ENCODE measurements at places on chromosomes 11 and 22.
A peak's percentile ranks its signal among the peaks of the same experiment; 100 is the strongest.

GRCh38 chr11:43984519-43985385, 42.3 kb downstream of the C11orf96 start:
- DNase-seq: no peak

GRCh38 chr11:5922749-5923426, 19.2 kb upstream of the OR56A3 start:
- no peak for DNase-seq

GRCh38 chr11:69051381-69052342, 2.9 kb downstream of the TPCN2 start:
- no peak for DNase-seq

GRCh38 chr22:35342390-35342789, 38.5 kb upstream of the HMOX1 start:
- no peak for DNase-seq

- peak; percentile 77 for DNase-seq
Observed at GRCh38 chr22:27804470-27805297, 3.1 kb upstream of the MN1 start.

- DNase-seq: no peak
Observed at GRCh38 chr11:14202251-14203196, 156.5 kb downstream of the RRAS2 start.

GRCh38 chr11:120192831-120193625, 17.8 kb upstream of the OAF start:
- DNase-seq: no peak

DNA sequence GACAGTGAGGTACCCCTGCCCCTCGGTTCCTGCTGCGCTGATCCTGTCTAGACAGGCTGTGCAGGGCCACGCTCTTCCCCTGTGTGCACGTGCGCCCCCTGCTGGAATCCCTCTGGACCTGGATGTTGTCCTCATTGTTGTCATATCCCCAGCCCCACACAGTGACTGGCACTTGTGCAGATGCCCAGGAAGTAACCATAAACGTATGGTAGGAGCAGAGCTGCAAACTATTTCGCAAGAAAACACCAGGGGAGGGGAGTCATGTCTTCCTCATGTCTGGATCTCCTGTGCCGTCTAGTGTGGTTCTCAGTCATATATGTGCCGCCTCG, 114.7 kb downstream of the CRYBB2 start:
- DNase-seq: peak; percentile 55

DNA sequence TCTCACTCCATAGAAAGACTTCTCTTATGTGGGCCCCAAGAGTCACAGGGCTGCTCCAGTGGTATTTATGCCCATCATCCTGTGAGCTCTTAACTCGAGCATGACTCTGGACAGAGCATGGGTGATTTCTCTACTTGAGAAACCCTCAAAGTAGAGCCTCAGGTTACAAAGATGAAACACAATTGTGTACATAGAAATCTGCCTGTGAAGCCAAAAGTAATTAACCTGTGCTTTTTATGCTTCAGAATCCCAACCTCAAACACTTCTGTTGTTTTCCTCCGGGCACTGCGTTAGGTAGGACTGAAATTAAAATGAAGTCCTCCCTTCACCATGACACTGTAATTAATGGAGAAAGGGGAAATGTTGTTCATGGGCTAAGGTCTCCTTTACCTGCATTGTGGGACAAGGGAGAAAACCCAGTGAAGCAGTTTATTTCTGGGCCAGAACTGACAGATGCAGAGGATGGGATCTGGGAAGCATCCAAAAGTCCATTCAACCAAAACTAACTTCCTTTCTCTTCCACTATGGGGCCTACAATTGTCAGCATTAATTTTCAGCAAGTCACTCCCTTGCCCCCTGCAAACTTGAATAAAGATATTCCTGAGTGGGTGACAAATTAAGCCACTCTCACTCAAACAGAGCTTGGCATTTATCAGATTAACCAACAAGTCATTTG, 24.1 kb upstream of the POU2AF1 start:
- no peak for DNase-seq

GRCh38 chr11:10588904-10589303, 20.4 kb upstream of the LYVE1 start:
- no peak for DNase-seq

DNA sequence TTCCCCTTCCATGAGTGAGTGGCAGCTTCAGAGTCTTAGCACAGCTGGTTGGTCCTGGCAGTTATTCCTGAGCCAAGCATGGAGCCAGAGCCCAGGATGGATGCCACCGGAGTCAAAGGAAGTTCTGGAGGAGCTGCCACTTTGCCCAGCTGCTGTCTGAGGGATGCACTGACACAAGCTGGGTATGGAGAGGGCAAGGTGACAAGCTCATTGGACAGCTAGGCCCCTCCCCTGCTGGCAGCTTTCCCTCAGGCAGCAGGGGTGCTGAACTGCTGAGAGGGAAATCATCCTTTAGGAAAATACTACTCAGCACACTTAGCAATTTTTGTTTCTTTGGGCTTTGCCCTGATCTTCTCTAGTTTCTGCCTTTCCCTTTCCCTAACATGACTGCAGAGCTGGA, 99.3 kb upstream of the SESN3 start:
- DNase-seq: no peak

- DNase-seq: no peak
Observed at GRCh38 chr11:440065-441042, 1.5 kb downstream of the ANO9 start.

- no peak for DNase-seq
Observed at GRCh38 chr22:40932396-40932795, 18.8 kb upstream of the RBX1 start.

GRCh38 chr11:18986744-18987143, 47.5 kb upstream of the MRGPRX1 start:
- DNase-seq: no peak

DNA sequence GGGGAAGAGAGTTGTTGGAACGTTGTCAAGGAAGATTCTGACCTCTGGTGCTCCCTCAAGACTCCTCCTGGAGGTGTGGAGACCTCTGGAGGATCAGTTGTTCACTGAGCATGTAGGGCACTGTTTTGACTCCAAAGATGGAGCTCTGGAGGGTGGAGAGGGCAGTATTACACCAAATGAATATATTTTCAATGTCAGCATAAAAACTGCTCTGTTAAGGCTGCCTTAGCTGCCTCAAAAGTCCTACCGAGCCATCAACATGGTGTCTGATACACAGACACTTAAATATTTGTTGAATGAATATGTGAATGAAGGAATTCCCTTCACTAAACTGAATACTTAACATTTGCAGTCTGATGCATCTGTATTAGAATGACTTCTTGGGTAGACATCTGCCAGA, 144.2 kb upstream of the SPON1 start:
- no peak for DNase-seq

DNA sequence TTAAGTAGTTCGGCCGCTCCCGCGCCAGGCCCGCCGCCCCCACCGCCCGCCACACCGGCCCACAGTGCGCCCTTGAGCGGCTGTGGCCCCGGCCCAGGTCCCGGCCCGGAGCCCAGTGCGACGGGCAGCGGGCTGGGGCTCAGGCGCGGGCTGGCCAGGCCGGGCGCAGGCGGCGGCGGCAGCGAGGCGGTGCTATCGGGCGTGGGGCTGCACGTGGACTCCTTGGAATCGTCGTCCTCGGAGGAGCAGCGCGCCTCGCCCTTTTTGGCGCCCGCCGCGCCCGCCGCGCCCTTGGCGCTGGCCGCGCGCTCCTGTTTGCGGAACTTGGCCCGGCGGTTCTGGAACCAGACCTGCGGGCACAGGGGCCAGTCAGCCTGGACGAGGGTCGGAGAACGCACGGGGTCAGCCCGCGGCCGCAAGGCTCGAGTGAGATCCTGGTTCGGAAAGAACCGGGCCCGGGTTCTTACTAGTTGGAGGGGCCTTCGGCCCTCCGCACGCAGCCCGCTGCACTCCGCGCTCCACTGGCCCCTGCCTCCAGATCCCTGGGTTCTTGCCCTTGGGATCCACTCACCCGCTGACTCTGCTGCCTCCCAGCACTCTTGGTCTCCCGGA, 4.0 kb downstream of the PHOX2A start:
- DNase-seq: peak; percentile 54

- DNase-seq: peak; percentile 87
Observed at GRCh38 chr11:64181506-64182411, 4.2 kb upstream of the STIP1 start.

GRCh38 chr11:73347067-73347466, 29.1 kb upstream of the RELT start:
- DNase-seq: no peak

GRCh38 chr22:28259774-28260312, 340.8 kb upstream of the PITPNB start:
- DNase-seq: no peak

DNA sequence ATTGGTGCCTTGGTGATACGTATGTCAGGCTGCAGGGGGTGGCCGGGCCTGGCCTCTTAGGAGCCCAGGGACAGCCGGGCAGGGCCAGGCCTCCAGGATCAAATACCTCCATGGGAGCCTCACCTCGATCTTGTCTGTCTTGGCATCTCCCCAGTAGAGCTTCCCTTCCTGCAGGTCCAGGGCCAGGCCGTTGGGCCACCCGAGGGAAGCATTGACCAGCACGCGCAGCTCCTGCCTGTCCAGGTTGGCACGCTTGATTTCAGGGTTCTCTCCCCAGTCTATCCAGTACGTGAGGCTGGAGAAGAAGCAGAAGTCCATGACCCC, 137.7 kb downstream of the CRYBB2 start:
- DNase-seq: no peak

GRCh38 chr11:44775985-44776446, 49.3 kb downstream of the TSPAN18 start:
- peak; percentile 71 for DNase-seq

DNA sequence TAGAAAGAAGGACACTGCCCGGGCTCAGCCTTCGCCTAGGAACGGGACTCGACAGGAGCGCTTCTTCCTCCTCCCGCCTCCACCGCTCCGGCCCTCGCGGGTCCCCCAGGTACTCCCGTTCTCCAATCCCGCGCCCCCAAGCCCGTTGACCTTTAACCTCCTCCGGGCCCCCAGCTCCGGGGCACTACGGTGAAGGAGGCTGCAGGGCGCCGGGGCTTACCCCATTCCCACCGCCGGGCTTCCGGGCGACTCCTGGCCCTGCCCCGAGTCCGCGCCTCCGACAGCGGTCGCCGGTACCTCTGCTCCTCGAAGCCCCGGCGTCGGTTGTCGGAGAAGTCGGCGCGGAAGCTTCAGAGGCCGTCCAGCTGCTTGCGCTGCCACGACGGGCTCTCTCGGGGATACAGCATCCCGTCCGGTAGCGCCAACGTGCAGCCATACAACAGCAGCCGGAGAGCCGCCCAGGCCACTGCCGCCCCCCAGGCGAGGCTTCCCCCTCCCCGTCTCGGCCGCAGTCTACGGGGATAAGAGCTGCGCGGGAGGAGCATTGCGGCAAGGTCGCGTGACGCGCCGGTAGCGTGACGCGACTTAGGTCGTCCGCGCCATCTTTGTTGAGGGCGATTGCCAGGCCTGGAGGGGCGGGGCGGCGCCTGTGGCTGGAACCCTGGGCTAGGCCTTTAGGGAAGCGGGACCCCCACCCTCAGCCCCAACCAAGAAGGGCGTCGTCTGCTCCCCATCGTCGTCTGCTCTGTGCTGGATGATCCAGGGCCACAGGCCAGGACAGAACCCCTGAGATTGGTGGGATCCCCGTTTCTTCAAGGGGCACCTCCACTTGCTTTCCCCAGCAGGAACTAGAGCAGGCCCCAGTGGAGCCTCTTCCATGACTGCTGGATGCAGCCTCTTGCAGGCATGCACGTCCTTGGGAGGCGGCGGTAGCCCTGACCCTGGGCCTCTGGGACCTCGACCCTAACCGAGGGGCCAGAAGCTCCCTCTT, 26.3 kb downstream of the RGL4 start:
- DNase-seq: peak; percentile 90

GRCh38 chr22:46929046-46929709, 166.7 kb downstream of the TBC1D22A start:
- no peak for DNase-seq

DNA sequence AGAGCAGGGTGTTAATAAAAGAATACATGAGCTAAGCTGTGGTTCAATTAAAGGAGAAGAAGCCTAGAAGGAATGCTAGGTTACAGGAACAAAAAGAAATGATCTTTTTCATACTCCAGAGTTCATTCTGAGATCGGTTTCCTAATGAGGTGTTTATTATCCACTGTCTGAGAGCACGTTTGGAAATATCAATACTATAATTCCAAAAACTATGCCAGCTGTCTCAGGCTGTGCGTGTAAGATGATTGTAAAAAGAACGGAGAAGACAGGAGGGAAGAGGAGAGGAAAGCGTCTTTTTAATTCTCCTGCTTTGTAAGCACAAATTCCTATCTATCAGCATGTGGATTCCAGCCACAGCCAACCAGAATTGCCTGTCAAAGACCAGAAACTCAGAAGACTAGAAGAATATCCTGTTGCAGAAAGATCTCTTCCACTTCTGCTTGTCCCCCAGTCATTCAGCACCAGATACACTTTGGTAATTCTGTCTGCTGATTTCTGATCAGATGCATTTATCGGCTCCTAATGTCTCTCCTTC, 25.7 kb downstream of the APOL5 start:
- no peak for DNase-seq

- no peak for DNase-seq
Observed at GRCh38 chr11:75850787-75851186, 35.8 kb downstream of the UVRAG start.

DNA sequence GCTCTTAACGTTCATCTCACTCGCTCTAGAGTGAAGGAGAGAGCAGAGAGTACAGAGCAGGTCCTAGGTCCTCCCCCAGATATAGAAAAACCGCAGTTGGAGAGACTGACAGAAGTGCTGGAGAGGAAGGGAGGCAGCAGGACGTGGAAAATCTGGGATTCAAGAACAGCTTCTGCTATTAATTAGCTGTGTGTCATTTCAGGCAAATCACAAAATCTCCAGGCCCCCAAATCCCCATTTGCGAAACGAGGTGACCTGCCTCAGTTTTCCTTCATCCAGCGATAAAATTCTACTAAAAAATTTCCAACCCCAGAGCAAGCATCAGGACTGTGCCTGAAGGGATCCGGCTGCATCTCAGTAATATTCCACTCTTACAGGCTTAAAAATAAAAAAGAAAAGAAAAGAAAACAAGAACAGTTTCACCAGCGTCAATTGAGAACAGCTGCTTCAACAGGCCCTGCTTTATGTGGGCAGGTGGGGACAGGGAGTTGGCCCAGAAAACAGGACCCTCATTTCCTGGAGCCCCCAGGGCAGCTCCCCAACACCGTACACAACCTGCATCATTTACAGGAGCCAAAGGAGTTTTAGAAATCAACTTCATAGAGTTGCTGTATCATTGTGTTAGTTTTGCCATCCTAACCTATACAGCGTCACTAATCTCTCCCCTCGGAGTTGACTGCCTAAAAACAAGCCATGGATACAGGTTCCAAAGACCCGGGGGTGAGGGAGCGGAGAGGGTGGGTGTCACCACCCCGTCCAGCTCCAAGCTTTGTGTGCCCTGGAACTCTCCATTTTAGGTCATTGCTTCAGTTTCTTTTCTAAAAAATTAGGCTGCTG, 2.3 kb upstream of the MALAT1 start:
- no peak for DNase-seq
